ENCODE measurements at places on chromosomes 1 and 21.

GRCh38 chr1:32768110-32768850 lies 48.9 kb downstream of the YARS1 start:
- no peak for DNase-seq
- no peak overlapping the region for H3K27ac ChIP-seq
- no peaks in the 10 kb centered on the region for H3K27me3 ChIP-seq
- H3K36me3 ChIP-seq, result no peaks in the 10 kb centered on the region

DNA sequence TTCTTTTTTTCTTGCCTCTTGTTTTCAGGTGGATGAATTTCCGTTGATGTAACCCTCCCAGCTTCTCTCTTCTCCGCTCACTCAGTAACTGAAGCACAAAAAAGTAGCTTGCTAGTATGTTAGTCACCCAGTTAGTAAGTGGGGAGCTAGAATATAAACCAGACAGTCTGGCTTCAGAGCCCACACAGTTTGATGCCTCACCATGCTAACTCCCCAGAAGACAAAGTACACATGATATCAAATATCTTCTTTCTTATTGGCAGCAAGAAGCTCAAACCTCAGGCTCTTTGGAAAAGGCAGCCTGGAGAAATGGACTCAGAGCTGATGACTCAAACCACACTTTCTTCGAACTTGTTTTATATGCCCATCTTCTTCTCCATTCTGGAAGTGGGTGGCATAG lies 187.5 kb upstream of the PLXNA2 start:
- no peak for DNase-seq
- H3K4me1 ChIP-seq, result no peaks in the 10 kb centered on the region
- H3K36me3 ChIP-seq, result no peaks in the 10 kb centered on the region
- H3K27me3 ChIP-seq, result no peaks in the 10 kb centered on the region

DNA sequence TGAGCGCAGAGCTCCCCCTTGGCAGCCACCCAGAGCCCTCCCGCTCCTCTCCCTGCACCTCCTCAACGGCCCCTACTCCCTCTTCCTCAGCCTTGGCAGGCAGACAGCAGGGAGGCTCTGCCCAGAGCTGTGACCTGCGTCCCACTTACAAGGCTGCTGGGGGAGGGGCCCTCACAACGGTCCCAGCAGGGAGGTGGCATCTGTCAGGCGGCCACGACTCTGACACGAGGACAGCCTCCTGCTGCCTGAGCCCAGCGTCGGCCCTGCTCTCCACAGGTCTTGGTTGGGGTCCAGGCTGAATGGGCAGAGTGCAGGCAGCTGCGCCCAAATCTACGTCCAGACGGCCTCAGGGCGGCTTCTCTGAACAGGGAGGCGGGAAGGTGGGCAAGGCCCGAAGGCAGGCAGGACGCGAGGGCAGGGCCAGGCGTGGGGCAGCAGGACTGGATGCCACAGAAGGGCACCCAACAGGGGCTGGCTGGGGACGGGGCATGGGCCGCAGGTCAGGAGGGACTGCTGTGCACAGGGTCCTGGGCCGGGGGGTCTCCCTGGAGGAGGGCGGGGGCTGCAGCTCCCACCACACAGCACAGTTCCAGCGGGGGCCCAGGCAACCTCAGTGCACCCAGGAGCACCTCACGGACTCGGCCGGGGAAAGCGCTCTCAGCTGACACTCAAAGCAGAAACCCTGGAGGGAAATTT lies 7.5 kb downstream of the SLC19A1 start:
- H3K36me3 ChIP-seq, result peaks cover 12% of the 10 kb centered on the region
- peaks cover 24% of the 10 kb centered on the region for H3K4me1 ChIP-seq
- H3K4me3 ChIP-seq, result no peak overlapping the region
- H3K27me3 ChIP-seq, result no peaks in the 10 kb centered on the region
- H3K27ac ChIP-seq, result peak overlapping the region; percentile 15

GRCh38 chr1:156795787-156796186 lies 20.9 kb downstream of the SH2D2A start:
- H3K4me3 ChIP-seq, result no peak overlapping the region
- H3K4me1 ChIP-seq, result no peaks in the 10 kb centered on the region
- H3K27ac ChIP-seq, result no peak overlapping the region
- no peak for DNase-seq
- H3K36me3 ChIP-seq, result peaks cover 33% of the 10 kb centered on the region
- H3K27me3 ChIP-seq, result no peaks in the 10 kb centered on the region

GRCh38 chr21:45875416-45875760 lies 106.2 kb upstream of the COL6A1 start:
- no peak for DNase-seq
- no peaks in the 10 kb centered on the region for H3K27me3 ChIP-seq
- no peak overlapping the region for H3K27ac ChIP-seq
- H3K4me3 ChIP-seq, result no peak overlapping the region
- H3K36me3 ChIP-seq, result no peaks in the 10 kb centered on the region

Measured in endothelial cell of umbilical vein (primary cell).